ENCODE measurements at places on chromosomes 12 and 14.

DNA sequence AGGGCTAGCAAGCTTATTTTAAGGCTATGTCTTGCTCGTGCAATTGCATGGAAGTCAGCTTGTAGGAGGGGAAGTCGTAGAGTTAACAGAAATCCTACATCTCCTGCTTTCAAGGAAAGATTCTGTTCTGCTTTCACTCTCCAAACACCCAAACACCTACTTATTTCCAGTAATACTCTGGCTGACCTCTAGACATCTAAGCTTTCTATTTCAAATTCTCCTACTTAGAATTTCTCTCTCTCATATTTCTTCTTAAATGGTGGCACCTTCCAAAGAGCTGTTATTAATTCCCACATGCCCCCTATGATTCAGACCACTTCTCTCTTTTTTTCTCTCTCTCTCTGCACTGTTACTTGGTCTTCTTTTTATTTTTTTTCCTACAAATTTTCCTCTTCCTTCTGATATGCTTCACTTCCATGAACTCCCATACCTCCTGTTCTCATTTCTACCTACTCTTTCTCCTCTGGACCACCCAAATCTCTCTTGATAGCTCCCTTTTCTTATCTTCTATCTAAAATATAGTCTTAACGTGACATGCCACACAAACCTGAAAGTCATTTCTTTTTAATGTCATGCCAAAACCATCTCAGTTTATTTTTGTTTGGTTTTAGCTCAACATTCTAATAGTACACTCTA, 90.8 kb downstream of the RPS6KA5 start:
- no peak for DNase-seq

DNA sequence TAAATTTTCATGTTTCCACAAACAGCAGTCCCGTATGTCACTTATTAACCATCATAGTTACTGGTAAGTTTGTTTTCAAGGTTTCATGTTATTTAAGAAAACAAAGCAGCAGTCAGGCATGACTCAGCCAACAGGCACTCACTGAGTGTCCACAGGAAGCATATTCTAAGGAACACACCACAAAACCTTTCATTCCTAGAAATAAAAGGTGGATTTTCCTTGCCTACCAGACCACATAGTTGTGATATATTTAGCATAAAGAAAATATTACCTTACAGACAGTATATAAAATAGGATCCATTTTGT, 143.3 kb upstream of the AVPR1A start:
- no peak for DNase-seq

- DNase-seq, result no peak
These were observed 40.5 kb downstream of the PARP11 start for GRCh38 chr12:3832738-3833137.

GRCh38 chr14:102953100-102953499, 30.6 kb downstream of the AMN start:
- DNase-seq, result no peak

DNA sequence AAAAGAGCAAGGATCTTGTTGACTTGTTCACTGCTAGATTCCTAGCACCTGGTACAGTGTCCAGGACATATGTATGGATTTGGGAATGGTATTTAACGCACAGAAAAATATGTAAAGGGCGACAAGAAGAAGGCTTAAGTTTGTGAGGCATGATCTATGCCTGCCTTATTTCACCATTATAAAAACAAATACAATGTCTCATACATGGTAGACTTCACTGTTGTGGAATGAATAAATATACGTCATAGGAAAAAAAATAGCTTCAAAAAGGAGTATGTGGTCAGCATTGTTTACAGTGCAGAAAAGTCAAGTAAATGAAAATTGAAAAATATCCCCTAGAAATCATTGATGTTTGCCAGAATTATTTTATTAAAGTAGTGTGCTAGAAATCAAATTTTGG, 30.0 kb downstream of the HCFC2 start:
- no peak for DNase-seq

- no peak for DNase-seq
These were observed 9.1 kb upstream of the TDG start for GRCh38 chr12:103956509-103957027.

DNA sequence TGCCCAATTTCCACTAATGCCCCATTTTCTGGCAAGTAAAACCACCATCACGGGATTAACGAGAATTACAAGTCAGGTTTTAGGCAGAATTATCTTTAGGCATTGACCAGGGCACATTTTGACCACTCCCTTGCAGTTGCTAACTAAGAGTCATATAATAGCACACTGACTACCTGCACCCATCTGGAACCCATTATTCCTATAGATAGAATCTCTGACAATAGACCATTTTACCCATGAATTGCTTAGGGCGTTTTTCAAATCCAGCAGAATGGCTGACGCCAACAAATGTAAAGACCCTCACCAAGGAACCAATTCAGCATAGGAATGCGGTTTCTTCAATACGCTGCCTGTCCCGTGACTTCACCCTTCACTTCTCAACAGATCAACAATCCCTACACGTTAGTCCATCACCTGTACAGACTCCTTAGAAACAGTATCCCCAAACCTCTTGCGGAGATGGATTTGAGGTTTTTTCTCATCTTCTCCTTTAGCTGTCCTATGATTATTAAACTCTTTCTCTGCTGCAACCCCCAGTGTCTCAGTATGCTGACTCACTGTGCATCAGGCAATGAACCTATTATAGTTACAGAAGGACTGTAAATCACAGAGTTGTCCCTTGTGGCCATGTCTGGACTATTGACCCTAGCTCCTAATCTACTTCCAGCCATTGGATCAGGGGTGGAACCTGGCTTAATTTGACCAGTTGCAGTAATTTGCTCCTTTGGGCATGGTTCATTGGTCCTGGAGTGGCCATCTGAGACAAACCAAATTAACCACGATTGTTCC, 177.3 kb upstream of the PLXNC1 start:
- no peak for DNase-seq
